ENCODE measurements at places on chromosomes 16 and 17.

DNA sequence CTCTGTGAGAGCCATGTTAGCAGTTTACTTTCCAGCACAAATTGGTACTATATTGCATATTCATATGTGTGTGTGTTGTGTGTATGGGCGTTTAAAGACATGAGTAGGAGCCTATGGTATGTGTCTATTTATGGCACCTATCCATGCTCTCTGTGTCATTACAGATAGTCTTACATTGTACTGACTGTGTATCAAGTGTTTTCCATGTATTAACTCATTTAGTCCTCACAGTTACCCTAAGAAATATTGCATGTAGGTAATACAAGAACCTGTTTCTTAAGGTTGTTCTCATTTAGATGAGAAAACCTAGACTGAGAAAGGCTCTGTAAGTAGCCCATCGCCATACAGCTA is 1.6 kb downstream of the ALG1 start:
- no peak for DNase-seq

DNA sequence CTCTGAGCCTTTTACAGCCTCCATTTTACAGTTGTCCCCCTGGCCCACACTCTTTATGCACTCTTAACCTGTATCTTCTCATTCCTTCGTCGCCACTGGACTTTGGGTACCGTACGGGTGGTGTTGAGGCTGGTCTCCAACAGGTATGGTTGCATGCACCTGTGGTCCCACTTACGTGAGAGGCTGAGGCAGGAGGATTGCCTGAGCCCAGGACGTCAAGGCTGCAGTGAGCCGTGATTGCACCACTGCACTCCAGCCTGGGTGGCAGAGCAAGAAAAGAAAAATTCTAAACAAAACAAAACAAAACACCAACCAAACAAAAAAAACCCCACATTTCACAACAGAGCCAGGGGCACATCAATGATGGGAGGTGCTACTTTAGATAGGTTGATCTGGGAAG is 14.4 kb upstream of the TMEM98 start:
- no peak for DNase-seq

DNA sequence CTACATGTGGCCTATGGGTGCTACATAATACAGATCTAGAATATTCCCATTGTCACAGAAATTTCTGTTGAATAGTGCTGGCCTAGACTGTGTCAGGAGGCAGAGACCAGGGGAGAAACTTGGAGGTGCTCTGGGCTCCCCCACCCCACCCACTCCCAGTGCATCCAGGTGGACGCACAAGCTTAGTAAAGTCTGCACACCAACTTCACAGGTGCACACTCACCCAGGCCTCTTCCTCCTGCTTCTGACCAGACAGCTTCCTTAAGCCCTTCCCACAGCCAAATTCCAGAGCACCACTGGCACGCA is 7.6 kb upstream of the CNP start:
- DNase-seq = no peak

DNA sequence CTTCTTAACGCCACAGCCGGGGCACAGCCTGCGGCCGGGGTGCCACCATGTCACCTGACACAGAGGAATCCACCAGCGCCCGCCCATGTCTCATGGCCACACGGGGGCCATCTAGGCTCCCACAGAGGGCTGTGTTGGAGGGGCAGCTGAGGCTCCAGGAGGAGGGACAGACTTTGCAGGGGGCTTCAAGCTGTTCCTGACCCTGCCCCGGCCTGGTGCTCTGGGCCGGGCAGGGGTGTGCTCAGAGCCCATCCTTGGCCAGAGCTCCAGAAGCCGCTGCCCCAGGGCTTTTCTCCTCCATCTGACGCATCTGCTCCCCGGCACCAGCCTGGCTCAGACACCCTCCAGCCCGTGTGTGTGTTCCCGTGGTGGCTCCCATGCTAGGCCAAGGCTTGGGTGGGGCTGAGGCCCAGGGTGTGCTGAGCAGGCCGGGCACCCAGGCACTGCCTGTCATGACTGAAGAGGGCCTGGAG is 7.8 kb upstream of the SLC38A10 start:
- no peak for DNase-seq

DNA sequence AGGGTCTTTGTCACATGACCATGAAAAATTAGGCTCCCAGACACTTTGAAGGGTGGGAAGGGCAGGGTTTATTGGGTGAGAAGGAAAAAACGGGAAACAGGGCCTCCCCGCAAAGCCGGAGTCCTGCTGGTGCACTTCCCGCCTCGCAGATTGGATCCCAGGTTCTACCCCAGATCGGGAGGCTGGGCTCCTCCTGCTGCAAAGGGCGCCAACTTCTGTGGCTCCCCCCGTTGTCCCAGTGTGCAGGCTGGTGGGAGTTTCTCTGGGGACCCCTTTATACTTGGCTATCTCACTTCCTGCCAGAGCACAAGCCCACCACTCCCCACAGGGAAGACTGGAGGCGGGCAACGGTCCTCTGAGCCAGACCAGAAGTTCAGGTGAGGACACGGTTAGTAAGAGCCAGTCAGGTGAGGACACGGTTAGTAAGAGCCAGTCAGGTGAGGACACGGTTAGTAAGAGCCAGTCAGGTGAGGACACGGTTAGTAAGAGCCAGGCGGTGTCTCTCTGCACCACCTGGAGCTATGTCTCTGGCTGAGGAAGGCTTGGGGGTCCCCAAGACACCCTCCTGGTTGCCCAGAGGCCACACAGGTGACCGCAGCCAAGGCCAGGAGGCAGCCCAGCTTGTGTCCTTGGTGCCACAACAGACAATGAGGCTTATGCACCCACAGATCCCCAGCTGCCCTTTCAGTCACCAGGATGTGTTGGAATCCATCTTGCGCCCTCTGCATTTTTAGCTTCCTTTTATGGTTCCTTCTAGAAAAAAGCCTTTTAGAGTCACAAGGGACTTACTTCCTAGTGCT is 48.1 kb upstream of the CHMP6 start:
- no peak for DNase-seq

DNA sequence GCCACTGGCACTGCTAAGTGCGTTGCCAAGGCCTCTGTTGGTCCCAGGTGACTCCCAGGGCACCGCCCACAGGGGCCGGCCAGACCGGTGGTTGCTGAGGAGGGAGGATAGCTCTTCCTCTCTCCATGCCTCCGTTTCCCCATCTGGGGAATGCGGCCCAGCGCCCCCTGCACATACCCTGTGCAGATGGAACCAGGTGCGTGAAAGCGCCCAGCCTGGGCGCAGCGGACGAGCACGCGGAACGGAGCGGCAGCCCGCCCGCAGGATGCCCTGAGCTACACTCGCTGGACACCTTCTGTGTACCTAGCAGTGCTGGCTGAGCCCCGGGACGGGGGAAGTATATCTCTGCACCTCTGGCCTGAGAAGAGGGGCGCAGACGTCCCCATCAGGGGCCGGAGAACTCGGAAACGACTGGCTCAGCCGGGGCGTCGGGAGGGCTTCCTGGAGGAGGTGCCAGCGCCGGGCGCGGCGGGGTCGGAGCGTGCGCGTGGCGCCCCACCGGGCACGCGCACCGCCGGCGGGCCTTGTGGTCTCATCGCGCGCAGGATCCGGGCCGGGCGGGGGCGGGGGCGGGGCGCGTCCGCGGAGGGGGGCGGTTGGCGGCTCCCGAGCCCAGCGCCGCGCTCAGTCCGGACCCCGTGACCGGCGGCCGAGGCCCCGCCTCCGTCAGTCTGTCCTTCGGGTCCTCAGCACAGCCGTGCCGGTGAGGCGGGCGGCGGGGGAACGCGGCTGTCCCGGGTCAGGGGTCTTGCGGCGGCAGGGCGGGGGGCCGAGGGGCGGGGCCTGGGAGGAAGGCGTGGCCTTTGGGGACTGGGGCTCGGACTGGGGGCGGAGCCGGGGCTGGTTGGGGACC is at the start of the genes CCDC78 and HAGHL:
Gene CCDC78, minus strand, starts transcription at position 6 of the 853 bp plus-strand sequence. CDS start 76 bp downstream, outside the sequence.
Gene HAGHL, plus strand, starts transcription at position 669 of the 853 bp plus-strand sequence. CDS start 404 bp downstream, outside the sequence.
- peak; percentile 78 for DNase-seq

DNA sequence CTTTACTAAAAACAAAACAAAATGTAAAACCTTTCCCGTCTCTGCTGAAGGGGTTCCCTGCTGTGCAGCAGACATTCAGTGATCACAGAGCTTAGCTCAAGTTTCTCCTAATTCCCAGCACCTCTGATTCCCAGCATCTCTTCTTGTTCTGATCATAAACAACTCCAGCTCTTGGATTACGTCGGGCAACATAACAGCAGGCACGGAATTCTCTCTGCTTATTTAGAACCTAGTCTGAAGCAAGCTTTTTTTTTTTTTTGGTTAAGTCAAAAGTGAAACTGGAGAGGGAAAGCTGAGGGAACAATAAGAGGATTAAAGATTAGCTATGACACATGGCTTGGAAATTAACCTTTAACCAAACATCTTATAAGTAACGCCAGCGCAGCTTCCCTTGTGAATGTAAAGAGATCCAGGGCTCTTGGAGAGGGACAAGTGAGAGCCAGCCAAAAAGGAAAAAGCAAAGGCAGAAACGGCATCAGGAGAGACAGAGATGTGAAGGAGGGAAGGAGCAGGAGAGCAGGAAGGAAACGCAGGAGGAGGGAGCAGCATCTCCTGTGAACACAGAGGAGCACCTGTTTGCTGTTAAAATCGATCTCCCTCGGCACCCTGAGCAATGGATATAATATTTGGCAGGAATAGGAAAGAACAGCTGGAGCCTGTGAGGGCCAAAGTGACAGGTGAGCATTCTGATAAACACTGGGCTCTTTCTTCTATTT is at the start of gene BCO1:
Gene BCO1, plus strand, starts transcription at position 394 of the 716 bp plus-strand sequence. Its CDS starts 220 bp downstream, at position 614.
- no peak for DNase-seq

- no peak for DNase-seq
These were observed 34.9 kb downstream of the TOM1L2 start for GRCh38 chr17:17937201-17937853.

GRCh38 chr16:57763285-57764005 is 27.9 kb downstream of the KATNB1 start:
- DNase-seq = no peak

- no peak for DNase-seq
These were observed 3.9 kb upstream of the WNT9B start for GRCh38 chr17:46847204-46848191.

DNA sequence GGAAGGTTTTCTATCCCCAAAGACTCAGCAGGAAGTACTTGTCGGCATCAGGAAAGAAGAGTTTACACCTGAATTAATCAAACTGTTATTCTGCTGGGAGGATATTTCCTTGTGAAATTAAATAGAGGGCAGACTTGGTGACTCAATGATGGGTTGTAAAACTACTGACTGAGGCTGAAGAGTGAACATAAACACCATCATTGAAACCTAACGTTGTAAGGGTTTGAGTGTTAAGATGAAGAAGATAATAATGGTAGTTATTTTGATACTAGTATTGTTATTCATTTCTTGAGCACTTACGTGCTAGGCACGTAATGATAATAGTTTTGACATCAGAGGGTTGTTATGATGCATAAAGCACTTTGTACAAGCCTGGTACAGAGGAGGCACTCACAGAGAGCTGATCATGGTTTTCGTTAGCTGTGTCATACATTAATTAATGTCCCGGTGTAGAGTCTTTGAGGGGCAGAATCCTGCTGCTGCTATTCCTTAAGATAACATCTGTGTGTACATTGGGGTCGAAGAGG is 64.2 kb upstream of the CACNG3 start:
- no peak for DNase-seq

- no peak for DNase-seq
These were observed 40.1 kb downstream of the ENGASE start for GRCh38 chr17:79114458-79115301.

GRCh38 chr17:71472809-71473789 is 647.7 kb upstream of the SOX9 start:
- peak; percentile 3 for DNase-seq

- DNase-seq = peak; percentile 77
These were observed 2.4 kb downstream of the SLC16A3 start for GRCh38 chr17:82231312-82231561.

- DNase-seq = no peak
These were observed 18.1 kb downstream of the ADGRG1 start for GRCh38 chr16:57646388-57647039.

- no peak for DNase-seq
These were observed 133.4 kb downstream of the TANC2 start for GRCh38 chr17:63099425-63099824.

GRCh38 chr17:39621523-39622379 is 5.0 kb upstream of the PPP1R1B start:
- DNase-seq = peak; percentile 81

DNA sequence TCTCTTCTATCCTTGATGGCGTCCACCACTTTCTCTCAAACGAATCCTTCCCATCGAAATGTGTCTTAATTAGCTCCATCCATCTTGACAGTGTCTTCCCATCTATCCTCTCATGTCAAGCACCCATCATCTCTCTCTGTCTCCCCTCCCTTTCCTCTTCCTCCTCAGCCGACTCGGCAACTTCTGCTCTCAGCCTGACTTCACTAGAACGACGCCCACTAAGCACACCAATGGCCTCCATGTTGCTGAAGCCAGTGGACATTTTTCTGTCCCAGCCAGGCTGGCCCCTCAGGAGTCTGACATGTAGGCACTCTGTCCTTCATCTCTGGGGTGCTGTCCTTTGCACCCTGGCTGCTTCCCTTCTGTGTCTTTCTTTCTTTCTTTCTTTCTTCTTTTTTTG is 2.5 kb upstream of the SPATA20 start:
- no peak for DNase-seq

DNA sequence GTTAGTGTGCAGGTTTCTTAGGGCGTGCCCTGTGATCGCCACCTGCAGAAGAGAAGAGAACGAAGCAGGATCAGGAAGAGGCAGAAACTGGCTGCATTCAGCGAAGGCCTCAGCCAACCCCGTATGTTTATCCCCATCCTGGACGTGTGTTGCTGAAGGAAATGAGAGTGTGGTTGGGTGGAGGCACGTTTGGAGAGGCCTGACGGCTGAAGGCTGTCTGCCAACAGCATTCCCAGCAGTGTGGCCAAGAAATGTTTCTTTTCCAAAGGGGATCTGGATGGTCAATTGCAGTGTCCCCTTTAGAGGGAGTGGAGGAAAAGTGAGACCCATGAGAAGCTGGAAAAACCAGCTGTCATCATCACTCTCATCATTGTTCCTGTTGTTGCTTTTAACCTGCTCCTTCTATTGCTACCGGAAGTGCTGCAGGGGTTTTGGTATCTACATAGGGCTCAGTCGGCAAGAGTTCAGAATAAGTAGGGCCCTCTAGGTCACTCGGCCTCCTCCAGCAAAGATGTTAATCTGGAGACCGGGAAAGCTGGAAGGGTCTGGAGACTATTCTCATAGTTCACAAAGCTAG is 46.5 kb upstream of the SLC47A1 start:
- DNase-seq = no peak

- DNase-seq = no peak
These were observed 275.0 kb upstream of the DYNLRB2 start for GRCh38 chr16:80265624-80266306.

DNA sequence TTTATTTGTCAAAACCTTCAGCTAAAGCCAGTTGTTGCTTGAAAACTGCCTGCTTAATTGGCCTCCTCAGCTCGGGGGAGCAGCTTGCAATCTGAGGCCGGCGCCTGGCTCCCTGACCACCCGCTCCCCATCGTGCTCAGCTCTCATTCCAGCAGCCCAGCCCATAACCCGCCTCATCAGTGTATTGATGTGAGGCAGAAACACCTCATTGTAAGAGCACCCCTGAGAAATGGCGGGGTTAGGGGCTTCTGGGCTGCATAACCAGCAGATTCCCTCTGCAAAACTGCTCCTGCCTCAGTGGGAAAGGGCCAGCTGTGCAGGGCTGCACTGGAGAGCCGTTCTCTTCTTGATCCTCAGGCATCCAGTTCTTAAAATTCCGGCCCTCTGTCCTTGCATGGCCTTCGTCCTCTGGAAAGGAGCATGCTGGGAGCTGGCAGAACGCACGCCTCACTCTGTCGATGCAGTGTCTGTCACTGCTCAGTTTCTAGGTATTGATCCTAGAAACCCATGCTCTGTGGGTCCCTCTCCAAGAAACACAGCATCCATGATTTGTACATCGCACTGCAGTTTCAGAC is 113.8 kb upstream of the CHMP6 start:
- DNase-seq = no peak

Data from GM12891 (cell line).